ENCODE measurements at places on chromosomes 1 and 21. TPM values are rescaled to one million over a fixed set of nuclear protein-coding genes. Genes with fewer than 3 reads are reported as not detected.

DNA sequence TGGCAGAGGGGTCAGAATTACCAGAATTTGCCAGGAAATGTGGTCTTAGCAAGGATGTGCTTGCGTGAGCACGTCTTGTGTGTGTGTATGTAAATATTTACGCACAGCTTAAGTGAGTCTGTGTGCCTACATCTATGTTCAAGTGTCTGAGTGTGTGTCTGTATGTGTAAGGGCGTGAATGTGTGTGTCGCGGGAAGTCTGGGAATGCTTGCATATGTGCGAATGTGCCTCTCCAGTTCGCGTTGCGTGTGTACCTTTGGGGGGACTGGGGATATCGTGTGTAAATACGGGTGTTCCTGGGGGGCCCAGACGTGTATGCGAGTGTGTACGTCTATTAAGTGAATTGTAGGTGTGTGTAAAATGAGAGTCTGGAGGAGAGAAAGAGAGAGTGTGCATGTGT lies 68.6 kb upstream of the POU3F1 start:
- DNase-seq: no peak

NUP210L gene
- total RNA-seq: 0.09 TPM

LRRC38 gene
- not detected for total RNA-seq

- no peak for DNase-seq
These were observed 25.1 kb upstream of the LSS start for GRCh38 chr21:46253610-46254124.

FCAMR gene
- not detected for total RNA-seq

ZBTB8OS gene
- total RNA-seq: 34.6 TPM

GRCh38 chr21:39649526-39649925 lies 36.8 kb downstream of the B3GALT5 start:
- DNase-seq: no peak

- DNase-seq: no peak
These were observed 128.1 kb downstream of the SIK1 start for GRCh38 chr21:43298546-43299440.

LCE2C gene
- total RNA-seq: not detected

DNA sequence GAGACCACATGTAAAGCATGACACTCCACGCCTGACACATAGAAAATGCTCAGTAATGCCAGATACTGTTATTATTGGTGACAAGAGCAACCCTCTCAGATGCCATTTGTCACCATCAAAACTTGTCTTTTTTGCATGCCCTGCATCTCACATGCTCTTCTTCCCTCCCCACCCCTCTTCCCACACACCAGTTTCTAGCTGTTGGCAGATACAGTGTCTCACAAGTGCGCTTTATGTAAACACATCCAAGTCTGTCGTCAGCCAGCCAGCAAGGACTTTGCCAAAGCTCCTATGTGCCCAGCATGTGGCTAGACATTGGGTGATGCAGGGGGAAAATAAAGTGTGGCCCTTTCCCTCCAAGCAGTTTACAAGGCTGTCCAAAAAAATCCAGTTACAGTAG lies 44.9 kb upstream of the EPHA8 start:
- DNase-seq: no peak

FNDC5 gene
- total RNA-seq: 0.99 TPM

DNA sequence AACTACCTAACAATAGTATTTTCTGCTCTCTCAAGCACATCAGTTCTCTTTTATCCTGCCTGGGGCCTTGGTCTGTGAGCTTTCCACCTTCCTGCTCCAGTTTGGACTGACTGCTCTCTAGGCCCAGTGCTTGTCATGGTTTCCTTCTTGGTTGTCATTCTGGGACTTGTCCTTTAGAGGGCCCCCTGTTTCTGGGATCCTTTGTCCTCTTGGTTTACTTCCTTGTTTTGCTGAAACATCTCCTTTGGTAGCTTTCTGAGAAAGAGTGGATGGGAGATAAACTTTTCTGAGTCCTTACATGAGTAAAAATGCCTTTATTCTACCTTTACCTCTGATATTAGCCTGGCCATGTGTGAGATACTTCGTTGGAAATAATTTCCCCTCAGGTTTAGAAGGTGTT lies 4.7 kb downstream of the SLC1A7 start:
- DNase-seq: no peak

- DNase-seq: no peak
These were observed 39.4 kb upstream of the LMX1A start for GRCh38 chr1:165395901-165396300.

DNA sequence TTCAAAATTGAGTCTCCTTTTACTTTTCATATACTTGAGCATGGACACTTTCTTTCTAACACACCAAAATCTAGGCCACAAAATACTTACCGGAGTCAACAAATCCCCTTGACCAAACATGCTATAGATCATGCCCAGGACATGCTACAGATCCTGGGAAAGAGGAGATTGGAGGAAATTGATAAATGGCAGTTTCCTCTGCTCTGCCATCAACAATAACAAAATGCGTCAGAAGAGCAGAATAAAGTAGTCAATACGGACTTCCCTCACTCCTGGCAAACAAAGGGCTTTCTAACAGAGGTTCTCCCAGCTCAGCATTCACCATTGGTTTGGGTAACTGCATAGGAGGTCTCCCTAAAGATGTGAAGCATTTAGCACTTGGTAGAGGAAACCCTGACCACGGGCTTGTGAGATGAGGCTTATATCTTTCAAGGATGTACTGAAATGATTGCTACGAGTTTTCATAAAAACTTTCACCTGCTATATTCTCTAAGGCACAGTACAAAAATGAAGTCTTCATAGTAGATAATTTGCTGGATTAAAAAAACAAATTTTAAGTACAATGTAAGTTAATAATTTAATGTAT lies 283.8 kb upstream of the RUNX1 start:
- DNase-seq: no peak

DNA sequence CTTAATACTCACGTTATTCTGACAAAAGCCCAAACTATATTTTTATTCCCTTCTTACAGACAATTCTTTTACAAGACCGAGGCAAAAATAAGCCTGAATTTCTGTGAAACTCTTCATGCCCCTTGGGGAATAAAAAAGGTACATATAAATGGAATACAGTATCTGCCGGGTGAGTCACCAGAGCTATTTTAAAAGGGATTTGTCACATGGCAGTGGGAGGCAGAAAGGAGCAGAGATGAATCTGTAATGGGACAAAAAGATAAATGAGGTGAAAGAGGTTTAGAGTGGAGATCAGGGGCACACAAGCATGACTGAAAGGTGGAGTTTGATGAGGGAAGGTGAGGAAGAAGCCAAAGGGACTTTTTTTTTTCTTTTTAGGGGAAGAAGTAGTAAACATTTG lies 8.8 kb downstream of the XCL1 start:
- peak; percentile 53 for DNase-seq

DNA sequence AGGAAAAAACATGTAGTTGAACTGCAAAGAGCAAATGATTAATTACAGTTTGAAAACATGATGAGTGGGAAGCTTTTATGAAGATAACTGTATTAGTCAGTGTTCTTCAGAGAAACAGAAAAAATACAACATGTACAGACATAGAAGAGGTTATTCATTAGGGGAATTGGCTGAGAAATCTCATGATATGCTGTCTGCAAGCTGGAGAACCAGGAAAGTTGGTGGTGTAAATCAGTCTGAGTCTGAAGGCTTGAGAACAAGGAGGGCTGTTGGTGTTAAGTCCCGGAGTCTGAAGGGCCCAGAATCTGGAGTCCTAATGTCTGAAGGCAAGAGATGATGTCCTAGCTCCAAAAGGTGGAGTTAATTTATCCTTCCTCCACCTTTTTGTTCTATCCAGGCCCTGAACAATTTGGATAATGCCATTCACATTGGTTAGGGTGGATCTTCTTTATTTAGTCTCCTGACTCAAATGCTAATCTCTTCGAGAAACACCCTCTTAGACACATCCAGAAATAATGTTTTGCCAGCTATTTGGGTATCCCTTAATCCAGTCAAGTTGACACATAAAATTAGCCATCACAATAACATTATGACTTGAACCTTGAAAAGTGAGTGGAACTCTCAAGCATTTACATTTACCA lies 672.9 kb upstream of the PTBP2 start:
- no peak for DNase-seq

VWA5B1 gene
- total RNA-seq: not detected

- DNase-seq: peak; percentile 59
These were observed 29.6 kb upstream of the C1orf105 start for GRCh38 chr1:172390683-172391551.

CXADR gene
- total RNA-seq: 2.0 TPM

S100A7 gene
- not detected for total RNA-seq

DNA sequence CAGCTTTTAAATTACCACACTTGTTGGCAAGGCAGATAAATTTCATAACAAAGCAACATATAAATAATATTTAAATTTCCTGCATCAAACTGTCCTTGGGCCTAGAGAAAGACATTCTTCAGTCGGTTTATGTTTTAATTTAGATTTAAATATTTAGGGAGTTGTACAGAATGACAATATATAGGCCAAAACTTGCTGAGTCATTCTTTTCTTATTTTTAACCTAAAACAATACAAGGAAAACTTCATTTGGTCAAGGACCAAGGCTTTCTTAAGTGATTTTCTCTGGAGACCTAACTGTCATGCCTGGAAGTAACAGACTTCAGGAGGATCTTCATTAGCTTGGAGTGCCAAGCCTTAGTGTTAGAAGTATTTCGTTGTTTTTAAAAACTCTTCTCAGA lies 5.6 kb downstream of the MAP10 start:
- DNase-seq: peak; percentile 29

DNA sequence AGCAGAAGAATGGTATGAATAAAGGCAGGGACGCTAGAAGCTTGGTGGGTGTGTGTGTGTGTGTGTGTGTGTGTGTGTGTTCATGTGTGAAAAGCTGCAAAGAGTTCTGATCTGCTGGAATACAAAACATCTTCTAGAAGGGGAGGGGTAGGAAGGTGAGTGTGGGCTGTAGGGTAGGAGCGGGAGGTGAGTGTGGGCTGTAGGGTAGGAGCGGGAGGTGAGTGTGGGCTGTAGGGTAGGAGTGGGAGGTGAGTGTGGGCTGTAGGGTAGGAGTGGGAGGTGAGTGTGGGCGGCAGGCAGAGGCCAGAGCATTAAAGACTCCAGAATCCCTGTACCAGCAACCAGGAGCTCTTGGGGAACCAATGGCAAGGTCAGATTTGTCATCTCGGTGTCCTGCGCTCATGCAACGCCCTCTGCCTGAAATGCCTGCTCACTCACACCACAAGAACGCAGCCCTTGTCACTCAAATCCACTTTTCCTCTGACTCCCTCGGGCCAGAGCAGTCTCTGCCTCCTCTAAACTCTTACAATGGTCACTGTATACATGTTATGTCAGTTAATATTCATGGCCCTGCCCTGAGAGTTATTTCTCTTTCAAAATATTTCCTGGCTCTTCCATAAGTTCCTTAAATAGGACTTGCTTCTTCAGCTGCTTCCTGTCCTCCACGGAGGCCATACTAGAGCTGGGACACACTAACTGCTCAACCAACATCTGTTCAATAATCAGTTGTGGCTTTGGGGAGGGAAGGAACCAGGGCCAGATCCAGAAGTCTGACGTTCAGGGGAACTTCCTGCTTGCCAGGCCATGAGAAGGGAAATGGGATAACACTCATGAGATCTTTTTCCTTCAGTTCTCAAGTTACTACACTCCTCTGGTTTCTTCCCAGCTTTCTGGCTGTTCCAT lies 53.6 kb upstream of the ZNF644 start:
- no peak for DNase-seq

DNA sequence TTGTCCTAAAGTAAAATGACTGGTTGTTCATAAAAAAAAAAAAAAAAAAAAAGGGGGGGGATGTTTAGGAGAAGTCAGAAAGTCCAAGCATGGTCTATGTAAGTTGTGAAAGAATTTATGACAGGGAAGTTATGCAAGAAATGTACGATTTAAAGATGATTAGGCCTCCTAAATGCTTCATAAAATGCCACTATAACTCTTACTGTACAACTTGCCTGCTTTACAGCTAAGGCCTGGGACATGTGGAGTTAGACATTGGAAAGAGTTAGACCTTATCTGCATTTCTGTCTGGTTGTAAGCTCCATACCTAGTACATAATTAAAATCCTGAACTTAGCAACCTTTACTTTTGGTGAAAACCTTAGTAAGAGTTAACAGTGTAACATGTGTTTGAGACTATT lies 150.0 kb downstream of the TPR start:
- DNase-seq: no peak

GRCh38 chr21:45388611-45389296 lies 16.2 kb upstream of the COL18A1 start:
- no peak for DNase-seq

- DNase-seq: no peak
These were observed 88.0 kb upstream of the PBX1 start for GRCh38 chr1:164470996-164471395.

DNA sequence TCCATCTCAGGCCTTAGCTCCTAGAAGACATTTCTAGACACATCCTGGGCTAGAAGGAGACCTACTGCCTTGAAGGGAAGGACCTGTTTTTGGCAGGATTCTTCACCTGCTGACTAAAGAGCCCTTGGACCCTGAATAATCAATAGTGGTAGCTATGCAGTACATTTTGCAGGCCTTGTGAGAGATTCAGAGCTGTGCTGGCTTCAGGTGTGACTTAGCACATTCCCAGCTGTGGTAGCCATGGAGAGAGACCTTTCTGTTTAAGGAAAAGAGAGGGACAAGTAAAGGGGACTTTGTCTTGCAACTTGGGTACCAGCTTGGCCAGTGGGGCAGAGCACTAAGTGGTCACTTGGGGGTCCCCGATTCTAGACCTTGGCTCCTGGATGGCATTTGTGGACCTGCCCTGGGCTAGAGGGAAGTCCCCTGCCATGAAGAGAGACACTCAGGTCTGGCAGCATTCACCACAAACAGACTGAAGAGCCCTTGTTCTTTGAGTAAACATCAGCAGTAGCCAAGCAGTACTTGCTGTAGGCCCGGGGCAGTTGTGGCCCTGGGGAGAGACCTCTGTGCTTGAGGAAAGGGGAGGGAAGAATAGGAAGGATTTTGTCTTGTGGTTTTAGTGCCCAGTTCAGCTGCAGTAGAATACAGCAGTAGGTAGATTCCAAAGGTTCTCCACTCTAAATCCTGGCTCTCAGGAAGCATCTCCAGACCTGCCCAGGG lies 26.2 kb upstream of the CD1A start:
- DNase-seq: no peak

GRCh38 chr1:172537827-172538391 lies 5.0 kb downstream of the SUCO start:
- no peak for DNase-seq

DNA sequence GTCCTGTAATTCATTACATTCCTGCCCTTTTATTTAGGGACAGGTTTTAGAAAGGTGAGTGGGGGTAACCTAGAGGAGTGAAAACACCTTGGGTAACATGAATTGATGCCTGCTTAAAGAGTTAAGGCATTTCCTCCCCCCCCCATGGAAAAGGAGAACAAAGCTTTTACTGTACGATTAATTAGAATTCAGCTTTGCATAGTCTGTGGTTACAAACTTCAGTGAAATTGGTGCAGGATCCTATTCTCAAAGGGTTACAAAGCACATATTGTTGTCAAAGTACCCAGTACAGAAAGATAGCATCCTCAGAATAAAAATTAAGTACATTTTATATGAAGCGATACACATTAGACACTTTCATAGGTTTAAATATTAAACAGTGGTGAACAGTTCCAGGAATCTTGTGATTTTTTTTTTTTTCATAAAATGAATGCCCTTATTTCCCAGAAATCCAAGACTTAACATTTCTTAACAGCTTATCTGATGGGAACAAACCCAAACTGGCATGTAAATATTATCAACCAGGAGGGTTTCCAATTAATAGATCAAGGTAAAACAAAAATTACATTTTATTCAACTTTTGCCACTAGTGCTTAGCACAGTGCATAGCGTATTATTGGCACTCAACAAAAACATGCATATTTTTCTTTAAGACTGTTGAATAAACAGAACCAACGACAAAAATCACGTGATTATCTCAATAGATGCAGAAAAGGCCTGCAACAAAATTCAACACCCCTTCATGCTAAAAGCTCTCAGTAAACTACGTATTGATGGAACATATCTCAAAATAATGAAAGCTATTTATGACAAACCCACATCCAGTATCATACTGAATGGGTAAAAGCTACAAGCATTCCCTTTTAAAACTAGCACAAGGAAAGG lies 172.7 kb downstream of the PDE4B start:
- no peak for DNase-seq

Measured in fibroblast of the aortic adventitia (primary cell).